ENCODE measurements at places on chromosomes 2 and 18. TPM values are rescaled to one million over a fixed set of nuclear protein-coding genes. Genes with fewer than 3 reads are reported as not detected.

DNA sequence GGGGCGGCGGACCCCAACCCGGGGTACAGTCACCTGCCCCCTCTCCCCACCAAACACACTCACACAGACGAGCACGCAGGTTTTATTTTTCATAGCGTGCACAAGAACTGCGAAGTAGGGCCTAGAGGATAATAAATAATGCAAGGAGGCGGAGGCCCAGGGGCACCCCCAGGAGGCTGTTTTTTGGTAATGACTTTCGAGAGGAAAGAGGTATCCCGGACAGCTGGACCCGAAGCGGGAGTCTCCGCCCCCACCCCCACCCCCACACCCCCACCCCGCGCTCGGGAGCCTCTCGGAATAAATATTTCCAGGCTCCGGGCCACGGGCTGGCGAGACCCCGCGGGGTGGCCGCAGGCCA, 3.4 kb downstream of the CYP26B1 start:
- H3K27me3 ChIP-seq = peaks cover 1% of the 10 kb centered on the region
- DNase-seq = no peak
- peaks cover 43% of the 10 kb centered on the region for H3K4me1 ChIP-seq
- peaks cover 47% of the 10 kb centered on the region for H3K36me3 ChIP-seq
- peak overlapping the region; percentile 99 for H3K27ac ChIP-seq
- peak overlapping the region; percentile 95 for H3K4me3 ChIP-seq

TRAK2 gene
- total RNA-seq = 18.9 TPM

GRCh38 chr2:12363138-12363537, 353.6 kb upstream of the TRIB2 start:
- H3K27me3 ChIP-seq = no peaks in the 10 kb centered on the region
- DNase-seq = no peak
- no peak overlapping the region for H3K4me3 ChIP-seq

- peak; percentile 17 for DNase-seq
- H3K4me3 ChIP-seq = no peak overlapping the region
- no peaks in the 10 kb centered on the region for H3K27me3 ChIP-seq
- peaks cover 5% of the 10 kb centered on the region for H3K4me1 ChIP-seq
- no peaks in the 10 kb centered on the region for H3K36me3 ChIP-seq
- H3K27ac ChIP-seq = no peak overlapping the region
Observed at GRCh38 chr2:240604939-240605716, 18.6 kb downstream of the CAPN10 start.

EVX2 gene
- total RNA-seq = 0.09 TPM

DNA sequence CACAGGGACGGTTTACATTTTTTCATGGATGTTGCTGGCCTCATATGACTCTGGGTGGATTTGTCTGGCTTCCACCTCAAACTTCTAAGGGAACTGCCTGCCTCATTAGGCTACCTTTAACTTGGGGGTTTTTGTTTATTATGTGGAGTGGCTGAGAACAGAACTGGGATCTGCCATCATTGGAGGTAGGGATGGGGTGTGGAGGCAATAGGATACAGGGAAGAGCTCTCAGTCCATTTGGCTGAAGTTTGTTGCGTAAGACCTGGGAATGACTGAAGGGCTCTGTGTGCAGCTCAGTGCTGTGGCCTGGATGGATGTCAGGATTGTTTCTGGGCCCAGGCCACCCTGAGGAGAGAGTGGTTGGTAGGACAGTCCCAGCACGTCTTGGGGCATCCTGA, 31.2 kb downstream of the ASB1 start:
- no peaks in the 10 kb centered on the region for H3K27me3 ChIP-seq
- DNase-seq = no peak
- H3K27ac ChIP-seq = no peak overlapping the region
- peaks cover 2% of the 10 kb centered on the region for H3K36me3 ChIP-seq
- no peaks in the 10 kb centered on the region for H3K4me1 ChIP-seq
- H3K4me3 ChIP-seq = no peak overlapping the region
